Dermis blood vessel endothelial cell (primary cell): ENCODE measurements at places on chromosomes 4 and X.

- no peak for DNase-seq
Observed at GRCh38 chr4:79495447-79495846, 87.4 kb upstream of the GK2 start.

- no peak for DNase-seq
Observed at GRCh38 chrX:44099366-44099765, 126.2 kb upstream of the NDP start.

DNA sequence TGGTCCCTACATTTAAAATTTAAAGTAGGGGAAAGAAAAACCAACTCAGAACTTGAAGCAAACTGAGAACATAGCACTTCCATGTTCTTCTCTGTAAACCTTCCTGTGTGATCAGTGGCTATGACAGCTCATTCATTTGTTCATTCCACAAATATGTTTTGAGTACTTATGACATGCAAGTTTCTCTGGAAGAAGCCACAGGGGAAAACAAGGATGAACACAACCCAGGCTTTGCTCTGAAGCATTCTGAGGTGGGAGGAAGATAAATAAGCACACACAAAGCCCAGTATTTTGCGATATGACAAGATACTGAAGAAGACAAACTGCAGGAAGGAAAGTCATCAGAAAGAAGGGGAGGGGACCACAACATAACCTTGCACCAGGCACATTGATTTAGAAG, 96.4 kb downstream of the CHIC2 start:
- no peak for DNase-seq

GRCh38 chr4:150357829-150358228, 224.1 kb upstream of the MAB21L2 start:
- DNase-seq: no peak

- DNase-seq: peak; percentile 61
Observed at GRCh38 chrX:113399506-113400192, 559.0 kb upstream of the AMOT start.

DNA sequence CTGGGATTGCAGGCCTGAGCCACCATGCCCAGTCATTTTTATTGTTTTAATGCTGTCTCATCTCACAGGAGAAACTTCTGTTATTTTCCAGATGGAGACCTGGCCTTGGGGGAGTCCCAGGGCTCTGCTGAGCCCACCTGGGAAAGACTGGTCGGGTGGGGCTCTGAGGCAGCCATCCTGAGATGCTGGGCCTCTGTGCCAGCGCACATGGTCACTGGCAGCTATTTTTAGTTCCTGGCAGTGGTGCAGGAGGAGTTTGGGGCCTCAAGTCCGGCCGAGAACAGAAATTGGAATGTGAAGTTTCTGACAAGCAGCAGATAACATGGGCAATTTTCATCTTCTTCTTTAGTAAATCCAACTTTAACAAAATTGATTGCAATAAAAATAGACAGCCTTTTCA, 44.5 kb downstream of the SORCS2 start:
- DNase-seq: no peak

DNA sequence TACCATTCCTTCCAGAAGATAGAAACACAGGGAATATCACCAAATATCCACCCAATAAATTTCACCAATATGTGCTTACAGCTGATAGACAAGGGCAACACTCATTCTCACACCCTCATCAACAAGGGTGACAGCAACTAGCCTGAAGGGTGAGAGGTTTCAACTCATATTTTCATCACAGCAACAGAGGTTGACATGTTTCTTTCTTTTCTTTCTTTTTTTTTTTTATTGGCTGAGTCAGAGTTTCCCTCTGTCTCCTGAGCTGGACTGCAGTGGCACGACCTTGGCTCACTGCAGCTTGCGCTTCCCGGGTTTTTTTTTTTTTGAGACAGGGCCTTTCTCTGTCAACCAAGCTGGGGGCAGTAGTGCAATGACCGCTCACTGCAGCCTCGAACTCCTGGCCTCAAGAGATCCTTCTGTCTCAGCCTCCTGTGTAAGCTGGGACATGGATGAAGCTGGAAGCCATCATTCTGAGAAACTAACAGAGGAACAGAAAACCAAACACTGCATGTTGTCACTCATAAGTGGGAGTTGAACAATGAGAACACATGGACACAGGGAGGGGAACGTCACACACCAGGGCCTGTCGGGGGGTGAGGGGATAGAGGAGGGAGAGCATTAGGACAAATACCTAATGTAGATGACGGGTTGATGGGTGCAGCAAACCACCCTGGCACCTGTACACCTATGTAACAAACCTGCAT, 27.5 kb upstream of the ASMTL start:
- DNase-seq: peak; percentile 58

DNA sequence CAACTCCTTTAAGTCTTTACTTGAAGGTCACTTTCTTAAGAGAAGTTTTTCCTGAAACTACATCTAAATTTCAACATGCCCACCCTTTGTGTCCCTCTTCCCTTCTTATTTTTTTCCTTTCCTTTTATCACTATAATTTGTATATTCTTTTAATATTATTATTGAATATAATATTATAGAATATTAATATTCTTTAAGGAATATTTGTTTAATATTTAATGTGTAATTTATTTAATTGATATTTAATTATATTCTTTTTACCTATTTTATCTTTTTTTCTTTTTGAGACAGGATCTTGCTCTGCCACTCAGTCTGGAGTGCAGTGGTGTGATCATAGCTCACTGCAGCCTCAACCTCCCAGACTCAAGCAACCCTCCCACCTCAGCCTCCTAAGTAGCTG, 114.8 kb downstream of the KDR start:
- no peak for DNase-seq

- peak; percentile 9 for DNase-seq
Observed at GRCh38 chr4:176432811-176433540, 113.2 kb downstream of the SPCS3 start.

DNA sequence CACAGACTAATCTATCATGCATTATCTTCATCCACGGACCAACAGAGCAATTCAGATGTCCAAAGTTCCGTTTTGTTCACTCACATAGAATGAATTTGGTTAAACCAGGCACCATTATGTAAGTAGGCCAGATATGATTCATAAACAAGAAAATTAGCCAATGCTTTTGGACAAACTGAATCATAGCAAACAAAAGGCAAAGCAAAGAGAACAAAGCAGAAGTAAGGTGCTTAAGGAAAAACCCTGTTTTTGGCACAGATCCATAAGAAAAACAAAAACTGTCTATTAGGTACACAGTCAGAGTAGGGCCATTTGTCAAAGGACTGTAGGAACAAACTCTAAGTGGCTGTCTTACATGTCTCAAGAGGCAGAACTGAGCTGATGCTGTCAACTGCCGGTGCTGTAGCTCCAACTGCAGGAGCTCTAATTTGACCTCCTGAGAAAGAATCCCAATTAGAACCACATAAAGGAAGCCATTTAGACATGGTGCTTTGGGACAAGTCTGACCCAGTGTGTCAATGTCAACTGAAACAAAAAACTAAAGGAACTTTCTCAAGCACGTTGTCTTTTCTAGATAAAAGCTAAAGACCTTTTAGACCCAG, 146.7 kb downstream of the COL25A1 start:
- DNase-seq: peak; percentile 12

DNA sequence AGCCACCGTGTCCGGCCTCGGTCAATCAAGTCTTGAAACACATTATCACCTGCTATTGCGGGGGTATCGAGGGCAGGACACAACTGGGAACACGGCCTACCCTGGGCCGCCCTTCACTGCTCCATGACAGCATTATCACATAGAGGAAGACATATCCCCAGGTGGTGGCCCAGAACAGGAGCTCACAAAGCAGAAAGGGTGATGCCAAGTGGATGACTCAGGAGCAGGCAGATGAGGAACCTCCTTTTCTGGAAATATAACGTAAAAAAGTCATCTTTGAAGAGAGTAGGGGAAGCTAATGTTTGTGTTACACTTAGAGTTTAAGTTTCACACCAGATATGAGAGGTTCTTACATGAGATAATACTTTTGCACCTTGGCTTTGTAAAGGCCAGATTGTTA, 5.3 kb upstream of the SUPT20HL1 start:
- peak; percentile 15 for DNase-seq

- DNase-seq: no peak
Observed at GRCh38 chr4:4641254-4641653, 99.4 kb upstream of the STX18 start.

DNA sequence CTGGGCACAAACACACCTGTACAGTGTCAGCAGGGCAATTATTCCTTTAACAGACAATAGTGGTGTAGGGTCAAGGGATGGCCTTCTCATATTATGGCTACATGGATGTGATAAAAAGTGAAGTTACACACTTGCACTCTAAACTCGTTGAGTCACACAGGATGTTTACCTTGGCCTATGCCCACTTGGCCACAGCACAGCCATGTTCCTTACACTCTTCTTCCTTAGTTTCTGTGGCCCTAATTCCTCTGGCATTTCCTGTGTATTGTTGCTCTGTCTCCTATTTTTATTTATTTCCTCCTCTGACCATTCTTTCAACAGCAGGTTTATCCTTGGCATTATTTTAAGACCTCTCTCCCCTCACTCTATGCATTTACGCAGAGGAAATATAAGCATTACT, 86.8 kb upstream of the NPFFR2 start:
- DNase-seq: peak; percentile 21

- DNase-seq: peak; percentile 97
Observed at GRCh38 chr4:176319704-176320339, at the start of gene SPCS3. Gene SPCS3, plus strand, starts transcription at chr4:176319966. Its CDS starts 111 bp downstream, at chr4:176320077.

DNA sequence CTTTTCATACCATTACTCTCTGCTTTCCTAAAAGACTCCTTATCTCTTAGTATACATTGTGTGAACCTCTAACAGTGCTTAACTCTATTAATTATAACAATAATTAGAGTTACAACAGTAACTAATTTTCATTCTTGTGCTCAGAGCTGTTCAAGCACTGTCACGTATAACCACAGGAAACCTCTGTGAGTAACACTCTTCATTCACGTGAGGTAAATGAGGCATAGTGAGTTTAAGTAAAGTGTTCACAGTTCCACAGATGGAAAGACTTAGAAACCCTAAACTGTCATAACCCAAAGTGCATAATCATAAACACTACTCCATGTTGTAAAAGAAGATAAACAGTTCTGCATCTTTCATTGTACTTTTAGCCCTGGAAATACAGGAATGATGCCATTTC, 222.4 kb downstream of the CCSER1 start:
- DNase-seq: no peak

DNA sequence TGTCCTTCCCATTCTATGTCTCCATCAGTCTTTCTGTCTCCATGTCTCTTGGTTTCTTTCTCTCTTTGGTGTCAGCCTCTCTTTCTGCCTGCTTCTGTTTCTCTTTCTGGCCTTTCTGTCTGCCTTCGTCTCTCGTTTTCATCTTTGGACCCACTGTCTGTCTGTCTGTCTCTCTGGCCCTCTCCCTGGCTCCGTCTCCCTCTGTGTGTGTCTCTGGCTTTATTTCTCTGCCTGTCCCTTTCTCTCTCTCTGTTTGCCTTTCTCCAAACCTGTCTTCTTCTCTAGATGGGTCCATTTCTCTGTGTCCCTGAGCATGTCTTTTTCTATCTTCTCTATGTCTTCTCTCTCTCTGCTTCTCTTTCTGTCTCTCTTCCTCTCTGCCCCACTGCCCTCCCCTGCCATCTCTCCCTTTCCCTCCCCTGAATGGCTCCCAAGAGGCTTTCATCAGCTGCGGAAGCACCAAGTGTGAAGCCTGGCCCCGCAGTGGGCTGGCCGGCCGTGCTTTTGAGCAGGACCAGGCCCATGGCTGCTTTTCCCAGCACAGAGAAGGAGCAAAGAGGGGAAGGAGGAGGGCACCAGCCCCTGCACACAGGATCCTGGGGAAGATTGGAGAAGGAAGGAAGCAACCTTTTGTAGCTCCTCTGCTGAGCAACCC, 57.4 kb downstream of the PJA1 start:
- no peak for DNase-seq

GRCh38 chrX:134813697-134814096, 155.4 kb upstream of the PLAC1 start:
- DNase-seq: no peak

GRCh38 chrX:100405424-100405823, 4.6 kb downstream of the PCDH19 start:
- DNase-seq: no peak

DNA sequence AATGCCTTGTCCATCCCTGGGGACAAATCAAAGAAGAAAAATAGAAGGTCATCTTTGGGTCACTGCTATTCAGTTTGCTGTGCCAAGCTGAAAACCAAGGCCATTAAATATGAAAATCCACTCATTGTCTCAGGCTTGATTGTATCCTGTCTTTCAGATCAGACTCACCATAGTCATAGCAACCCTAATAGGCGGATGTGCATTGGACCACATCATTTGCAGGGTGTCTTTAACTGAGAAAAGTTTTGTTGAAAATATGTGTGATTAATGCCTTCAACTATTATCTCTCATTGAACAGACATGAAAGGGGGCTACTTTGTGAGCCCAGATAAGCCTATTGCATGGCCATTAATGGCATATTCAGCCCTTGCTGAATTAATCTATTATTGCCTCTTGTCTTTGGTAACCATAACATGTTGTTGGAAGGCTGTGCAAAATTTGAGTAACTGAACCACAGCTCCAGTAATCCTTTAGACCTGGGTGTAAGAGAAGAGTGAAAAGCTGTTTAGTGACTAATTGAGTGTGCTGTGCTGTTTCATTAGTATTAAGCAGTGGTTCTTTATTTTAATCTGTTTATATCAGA, 453.6 kb upstream of the EPHA5 start:
- no peak for DNase-seq

- peak; percentile 70 for DNase-seq
Observed at GRCh38 chr4:173211838-173212237, 43.2 kb downstream of the GALNT7 start.

- peak; percentile 33 for DNase-seq
Observed at GRCh38 chrX:10514891-10515290, 105.5 kb downstream of the MID1 start.

DNA sequence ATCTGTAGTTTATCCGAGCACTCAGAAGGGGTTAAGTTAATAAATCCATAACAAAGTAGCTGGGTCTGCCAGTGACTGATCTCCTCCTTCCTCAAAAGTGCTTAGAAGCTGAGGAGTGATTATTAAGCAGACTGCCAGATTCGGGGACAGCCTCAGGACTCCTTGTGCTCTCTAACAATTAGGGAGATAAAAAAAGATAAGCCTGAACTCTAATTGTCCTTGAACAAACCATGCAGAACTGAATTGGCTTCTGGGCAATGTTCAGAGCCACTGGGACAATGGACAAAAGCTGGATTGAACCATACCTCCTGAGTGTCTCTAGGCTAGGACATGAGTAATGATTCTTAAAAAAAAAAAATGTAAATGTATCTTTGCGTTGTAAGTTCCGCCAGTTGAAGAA, 22.7 kb upstream of the GRPR start:
- DNase-seq: no peak

DNA sequence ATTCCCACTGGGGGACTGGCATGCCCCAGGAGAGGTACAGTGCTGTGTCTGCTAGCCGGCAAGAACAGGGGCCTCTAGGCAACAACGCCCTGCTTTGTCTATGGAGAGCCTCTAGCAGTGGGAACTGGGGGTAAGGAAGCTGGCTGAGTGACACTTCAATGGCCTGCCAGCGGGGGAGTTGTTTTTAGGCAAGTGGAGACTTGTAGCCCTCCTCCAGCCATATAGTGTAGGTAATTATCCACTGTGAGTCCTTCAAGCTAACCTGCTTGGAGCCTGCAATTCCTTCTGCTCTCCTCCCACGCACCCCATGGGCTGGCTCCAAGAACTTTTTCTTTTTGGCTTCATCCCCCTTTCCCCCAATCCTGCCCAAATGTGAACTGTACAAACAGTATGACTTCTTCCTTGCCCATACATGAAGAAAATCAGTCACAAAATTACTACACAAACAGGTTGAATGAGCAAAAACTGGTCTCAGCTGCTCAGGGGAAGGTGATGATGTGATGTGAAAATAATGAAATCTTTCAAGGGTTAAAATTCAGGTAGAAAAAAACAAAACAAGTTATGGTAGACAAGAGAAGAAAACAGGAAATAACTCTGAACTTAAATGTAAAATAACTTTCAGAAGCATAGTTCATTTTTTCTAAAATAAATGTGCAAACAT, 33.1 kb downstream of the LEF1 start:
- no peak for DNase-seq

GRCh38 chr4:955161-955921, 18.0 kb downstream of the DGKQ start:
- DNase-seq: no peak
